ENCODE measurements at places on chromosomes 6 and 20.
A peak's percentile ranks its signal among the peaks of the same experiment; 100 is the strongest.

DNA sequence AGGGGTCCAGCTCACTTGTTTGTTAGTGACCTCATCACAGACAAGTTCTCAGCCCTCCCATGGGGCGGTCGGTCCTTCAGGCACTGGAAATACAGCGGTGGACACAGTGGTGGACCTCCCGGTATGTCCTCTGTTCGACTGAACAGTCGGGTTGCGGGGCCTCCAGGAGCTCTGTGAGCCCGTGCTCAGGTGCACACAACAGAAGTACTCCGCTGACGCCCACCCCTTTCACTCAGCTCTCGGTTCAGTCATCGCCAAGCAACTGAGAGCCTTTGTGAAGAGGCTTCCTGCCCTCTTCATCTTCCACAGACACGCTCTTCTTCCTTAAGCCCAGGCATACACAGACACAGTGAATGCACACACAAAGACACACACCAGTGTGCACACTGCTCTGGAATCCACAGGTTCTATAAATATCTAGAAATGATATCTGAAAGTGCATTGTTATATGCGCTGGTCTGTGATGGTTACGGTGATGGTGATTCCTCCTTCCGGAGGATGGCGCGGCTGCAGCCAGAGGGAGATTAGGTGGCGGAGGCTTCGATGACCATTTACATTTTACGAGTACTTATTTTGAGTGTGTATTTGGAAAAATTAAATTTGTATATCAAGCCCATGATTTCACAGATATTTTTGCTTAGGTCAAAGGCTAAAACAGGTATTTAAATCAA, 46.8 kb upstream of the BHLHE23 start:
- DNase-seq = no peak

- DNase-seq = no peak
These were observed 4.8 kb downstream of the PXDC1 start for GRCh38 chr6:3746696-3747095.

GRCh38 chr6:20408851-20409250, 7.2 kb downstream of the E2F3 start:
- peak; percentile 61 for DNase-seq

- no peak for DNase-seq
These were observed 294.9 kb upstream of the TSHZ2 start for GRCh38 chr20:52677216-52677615.

DNA sequence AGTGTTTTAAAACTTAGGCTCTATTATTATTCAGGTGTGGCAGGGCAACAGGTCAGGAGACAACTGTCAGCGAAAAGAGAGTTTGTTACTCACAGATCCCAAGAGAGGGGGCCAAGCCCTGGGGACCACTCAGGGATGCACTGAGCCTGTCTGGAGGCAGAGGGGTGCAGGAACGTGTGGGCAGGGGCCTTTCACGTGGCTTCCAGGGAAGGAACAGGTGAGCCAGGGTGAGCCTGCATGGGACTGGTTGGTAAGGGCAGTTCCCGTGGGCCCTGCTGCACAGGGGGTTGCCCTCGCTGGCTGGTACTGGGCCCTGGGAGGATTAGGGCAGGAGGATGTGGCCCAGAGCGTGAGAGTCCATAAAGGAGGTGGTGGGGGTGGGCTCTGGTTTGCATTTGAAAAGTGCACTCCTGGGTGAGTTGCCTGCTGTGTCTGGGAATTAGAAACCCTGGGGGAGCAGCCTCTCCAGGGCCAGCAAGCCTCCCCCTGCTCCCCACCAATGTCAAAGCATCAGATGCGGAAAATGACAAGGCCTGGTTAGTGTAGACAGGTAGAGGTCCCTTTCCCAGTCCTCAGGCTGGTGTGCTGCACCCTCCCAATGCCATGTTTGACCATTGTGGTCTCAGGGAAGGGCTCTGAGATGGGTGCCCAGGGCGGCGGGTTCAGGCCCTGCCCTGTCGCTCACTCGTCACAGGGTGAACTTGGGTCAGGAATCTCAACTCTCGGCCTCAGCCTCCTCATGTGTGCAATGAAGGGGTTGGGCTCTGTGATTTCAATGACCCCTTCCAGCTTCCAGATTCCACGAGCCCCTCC, 127.4 kb upstream of the RPS6KA2 start:
- no peak for DNase-seq

- no peak for DNase-seq
These were observed 379.6 kb downstream of the SYNE1 start for GRCh38 chr6:152257581-152257980.

- DNase-seq = no peak
These were observed 998.0 kb upstream of the GJE1 start for GRCh38 chr6:141134723-141135122.

GRCh38 chr6:123804014-123804786, 535 bp downstream of the NKAIN2 start:
- peak; percentile 15 for DNase-seq

DNA sequence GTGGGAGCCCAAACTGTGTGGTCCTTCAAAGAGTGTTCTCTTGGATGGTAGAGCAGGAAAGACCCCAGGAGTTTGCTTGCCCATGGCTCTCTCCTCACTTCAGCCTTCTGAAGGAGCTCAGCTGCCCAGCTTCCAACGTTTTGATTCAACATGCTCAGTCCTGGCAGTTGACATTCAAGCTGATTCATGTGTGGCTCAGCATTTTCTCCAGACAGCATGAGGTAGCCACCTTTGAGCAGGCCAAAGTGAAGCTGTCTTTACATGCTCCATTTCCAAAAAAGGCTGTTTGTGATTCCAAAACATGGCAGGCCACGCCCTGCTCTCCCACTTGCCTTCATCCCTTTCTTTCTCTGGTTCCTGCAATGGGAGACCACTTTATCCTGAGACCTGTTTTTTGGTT, 280.2 kb downstream of the TBC1D7 start:
- DNase-seq = no peak

DNA sequence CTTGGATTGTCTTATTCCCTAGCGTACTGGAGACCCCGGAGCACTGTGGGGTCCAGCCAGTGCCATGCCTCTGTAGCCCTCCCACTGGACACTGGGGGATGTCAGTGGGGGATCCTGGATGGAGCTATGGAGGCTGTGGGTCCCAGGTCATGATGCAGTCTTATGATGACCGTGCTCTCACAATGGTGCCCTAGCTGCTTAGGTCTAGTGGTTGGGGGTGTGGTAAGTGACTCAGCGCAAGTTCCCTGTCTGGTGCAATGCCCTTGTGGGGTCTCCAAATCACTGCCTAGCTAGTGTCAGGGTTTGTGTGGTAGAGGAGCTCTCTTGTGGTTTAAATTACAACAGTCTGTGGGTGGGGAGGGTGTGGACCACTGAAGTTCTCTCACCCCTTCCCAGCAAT, 135.4 kb downstream of the CDC5L start:
- DNase-seq = no peak

- no peak for DNase-seq
These were observed 156.9 kb downstream of the GPX5 start for GRCh38 chr6:28682542-28682941.

- no peak for DNase-seq
These were observed 32.5 kb upstream of the NT5E start for GRCh38 chr6:85417336-85417735.

GRCh38 chr6:170222498-170223471, 68.1 kb downstream of the DLL1 start:
- no peak for DNase-seq

- DNase-seq = no peak
These were observed 27.9 kb downstream of the STK38 start for GRCh38 chr6:36519352-36519751.

GRCh38 chr6:127289934-127290333, 23.3 kb downstream of the RNF146 start:
- no peak for DNase-seq

GRCh38 chr6:7148100-7148822, 40.5 kb downstream of the RREB1 start:
- no peak for DNase-seq

- no peak for DNase-seq
These were observed 9.9 kb upstream of the PCIF1 start for GRCh38 chr20:45924391-45925261.

- DNase-seq = no peak
These were observed 15.6 kb upstream of the DST start for GRCh38 chr6:56658326-56658725.

DNA sequence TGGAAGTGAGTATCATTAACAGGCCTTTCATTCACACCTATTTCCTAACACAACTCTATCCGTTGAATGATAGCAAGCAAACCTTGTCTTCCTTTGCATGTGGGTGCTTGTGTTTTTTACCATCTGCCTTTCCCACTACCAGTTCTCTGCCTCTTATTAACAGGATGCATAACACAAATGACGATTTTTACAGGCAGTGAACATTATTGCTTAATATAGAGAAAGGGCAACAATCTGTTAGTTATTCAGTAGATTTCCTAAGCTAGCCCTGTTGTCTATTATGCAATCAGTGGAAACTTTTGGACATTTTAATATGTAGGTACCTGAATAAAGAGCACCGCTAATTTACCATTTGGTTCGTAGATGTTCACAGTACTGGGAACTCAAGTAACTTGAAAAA, 348.8 kb upstream of the PLCB4 start:
- no peak for DNase-seq

DNA sequence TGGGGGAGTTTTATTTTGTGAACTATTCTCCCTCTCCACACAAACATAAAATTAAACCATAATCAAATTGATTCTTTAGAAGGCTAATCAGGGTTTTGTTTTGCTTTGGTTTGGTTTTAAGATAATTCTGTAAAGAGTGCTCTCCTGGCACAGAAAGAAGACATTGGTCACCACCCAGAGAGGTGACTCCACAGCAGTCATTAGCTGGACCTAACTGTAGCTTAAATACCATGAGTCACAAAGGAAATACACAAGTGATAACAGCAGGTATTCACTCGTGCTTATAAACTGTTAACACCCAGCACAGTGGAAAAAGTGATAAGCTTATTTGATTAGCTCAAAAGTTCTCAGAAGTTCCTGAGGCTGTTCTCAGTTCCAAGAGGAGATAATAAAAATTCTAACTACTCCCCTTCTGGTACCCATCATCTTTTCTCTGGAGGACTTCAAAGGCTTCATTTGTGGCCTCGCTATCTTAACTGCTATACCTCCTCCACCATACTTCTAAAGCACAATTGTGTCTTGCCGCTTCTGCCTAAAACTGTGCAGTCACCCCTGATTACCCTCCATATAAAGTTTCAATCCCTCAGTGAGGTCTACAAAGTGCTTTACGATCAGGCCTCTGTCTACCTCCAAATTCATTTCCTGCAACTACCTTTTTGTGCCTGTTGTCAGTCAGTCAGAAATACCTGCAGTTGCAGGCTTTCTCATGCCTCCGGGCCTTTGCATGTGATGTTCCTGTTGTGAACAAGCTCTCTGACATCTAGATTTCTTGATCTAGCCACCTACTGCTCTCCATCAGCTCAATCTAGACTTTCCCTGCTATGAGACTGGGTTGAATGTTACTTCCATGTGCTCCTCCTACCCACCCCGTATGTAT, 201.1 kb downstream of the SAMD5 start:
- no peak for DNase-seq

DNA sequence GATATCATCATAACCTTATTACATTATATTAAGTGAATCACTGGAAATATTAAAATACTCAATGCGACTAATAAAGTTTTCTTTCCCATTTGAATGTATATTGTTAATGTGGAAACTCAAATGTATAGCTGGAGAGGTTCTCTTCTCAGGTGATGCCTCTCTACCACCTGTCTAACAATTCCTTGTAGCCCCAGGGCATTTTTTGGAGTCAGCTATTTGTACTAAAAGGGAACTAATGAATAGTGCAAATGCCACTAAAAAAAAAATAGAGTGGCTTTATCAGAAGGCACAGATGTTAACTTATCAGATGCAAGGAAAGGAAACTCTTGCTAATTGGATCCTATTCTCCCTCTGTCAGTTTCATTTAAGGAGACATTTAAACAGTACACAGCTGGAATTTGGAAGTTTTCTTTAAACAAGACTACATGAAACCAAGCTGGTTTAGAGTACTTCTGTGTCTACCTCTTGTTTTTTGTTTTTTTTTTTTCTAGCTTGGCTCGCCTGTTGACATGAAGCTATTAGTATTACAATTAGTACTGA, 897.0 kb upstream of the SLC35B3 start:
- no peak for DNase-seq

DNA sequence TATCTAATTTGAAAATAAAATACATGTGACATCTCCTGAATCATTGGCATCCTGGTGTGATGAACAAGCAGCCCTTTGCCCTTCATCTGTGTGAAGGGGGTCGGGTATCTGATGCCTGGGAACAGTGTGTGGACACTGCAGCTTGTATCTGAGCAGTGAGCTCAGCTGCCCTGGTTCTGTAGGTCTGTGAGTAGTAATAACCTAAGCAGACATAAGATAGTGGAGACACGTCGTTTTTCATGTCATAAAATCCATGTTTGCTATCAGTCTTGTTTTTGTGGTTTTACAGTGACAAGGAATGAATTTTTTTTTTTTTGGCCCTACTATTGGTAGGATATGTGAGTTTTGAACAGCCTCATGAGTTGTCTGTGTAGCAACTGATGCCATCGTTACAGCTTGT, 133.0 kb downstream of the JARID2 start:
- DNase-seq = no peak

- DNase-seq = no peak
These were observed 53.8 kb upstream of the POLR1H start for GRCh38 chr6:30007132-30007764.

GRCh38 chr6:149458196-149458595, 26.6 kb downstream of the ZC3H12D start:
- no peak for DNase-seq

DNA sequence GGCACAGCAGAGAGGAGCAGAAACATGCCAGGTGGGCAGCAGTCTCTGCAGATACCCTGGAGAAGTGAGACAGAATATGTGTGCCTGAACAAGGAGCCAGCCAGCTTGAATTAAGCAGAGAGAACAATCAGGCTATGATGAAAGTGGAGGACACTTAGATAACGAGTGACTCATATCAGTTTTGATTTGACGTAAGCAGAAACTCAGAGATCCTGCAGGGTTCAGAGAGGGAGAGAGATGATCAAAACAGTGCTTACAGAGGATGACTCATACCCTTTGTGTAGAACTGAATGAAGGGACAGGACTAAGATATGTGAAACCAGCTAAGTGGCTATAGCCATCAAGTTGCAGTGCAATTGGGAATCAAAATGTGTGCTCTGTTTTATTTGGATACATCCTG, 300.7 kb downstream of the TENT5A start:
- DNase-seq = peak; percentile 77
